ENCODE measurements at places on chromosomes 4 and X. TPM values are rescaled to one million over a fixed set of nuclear protein-coding genes. Genes with fewer than 3 reads are reported as not detected.

- DNase-seq = no peak
These were observed 30.0 kb downstream of the CDKL5 start for GRCh38 chrX:18455384-18455783.

DNA sequence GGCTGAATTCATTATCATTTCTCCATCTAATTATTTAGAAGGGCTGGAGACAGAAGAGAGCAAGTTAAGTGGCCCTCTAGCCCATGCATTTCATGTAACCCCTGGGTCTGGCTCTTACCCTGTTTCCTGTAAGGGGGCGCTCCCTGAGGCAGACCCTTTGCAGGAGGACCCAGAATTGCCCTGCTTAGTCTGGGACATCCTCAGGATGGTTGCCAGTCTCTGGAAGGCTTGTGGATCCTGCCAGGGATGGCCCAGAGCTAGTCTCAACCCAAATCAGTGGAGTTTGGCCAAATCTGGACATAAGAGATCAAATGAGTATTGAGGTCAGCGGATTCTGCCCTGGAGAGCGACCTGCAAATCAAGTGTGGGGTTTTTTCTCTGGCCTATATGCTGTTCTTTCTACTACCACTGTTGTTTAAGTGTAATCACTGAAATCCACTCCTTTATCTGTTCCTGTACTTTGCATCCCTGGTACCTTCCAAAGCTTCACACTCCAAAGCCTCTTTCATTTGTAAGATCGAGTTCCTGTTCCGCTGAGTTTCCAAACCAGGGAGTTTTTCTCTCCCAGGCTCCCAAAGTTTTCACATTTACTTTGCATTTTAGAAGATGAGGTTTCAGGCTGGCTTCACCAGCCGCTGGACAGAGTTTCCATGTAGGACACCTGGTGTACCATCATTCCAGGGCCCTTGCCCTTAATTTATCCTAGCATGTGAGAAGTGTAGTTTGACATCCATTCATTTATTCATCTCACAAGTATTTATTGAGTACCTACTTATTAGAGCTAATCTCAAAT lies 6.3 kb downstream of the KLF3 start:
- no peak for DNase-seq

GRCh38 chr4:10981096-10981495 lies 296.5 kb upstream of the CLNK start:
- no peak for DNase-seq

GRCh38 chr4:188016754-188017153 lies 21.2 kb downstream of the ZFP42 start:
- no peak for DNase-seq

The NHSL2 gene
- polyA plus RNA-seq = 0.07 TPM

The IL13RA1 gene
- 12.7 TPM for polyA plus RNA-seq

The FAM47E gene
- not detected for polyA plus RNA-seq

The ATP8A1 gene
- 0.02 TPM for polyA plus RNA-seq

The PABPC4L gene
- 0.22 TPM for polyA plus RNA-seq

Measured in foreskin keratinocyte (primary cell).